Upper lobe of right lung (tissue), 1 donor: ENCODE measurements at places on chromosomes 2 and 18. TPM values are rescaled to one million over a fixed set of nuclear protein-coding genes. Genes with fewer than 3 reads are reported as not detected.

DNA sequence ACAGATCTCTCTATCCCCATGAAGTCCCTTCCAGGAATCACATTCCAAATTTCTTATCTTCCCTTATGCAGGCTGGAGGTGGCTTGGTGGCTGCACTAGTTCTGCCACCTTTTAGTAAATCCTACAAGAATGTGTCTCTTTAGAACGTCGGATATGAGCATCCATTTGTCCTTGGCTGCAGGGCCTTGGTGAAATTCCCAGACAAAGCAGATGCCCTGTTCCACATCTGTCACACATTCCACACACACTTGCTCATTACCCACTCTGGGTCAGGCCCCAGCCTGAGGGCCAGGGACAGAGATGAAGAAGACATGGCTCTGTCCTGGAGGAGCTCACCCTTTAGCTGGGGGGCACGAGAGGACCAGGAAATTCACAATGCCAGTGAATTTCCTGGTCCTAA is 31.2 kb upstream of the GPR17 start:
- no peak for DNase-seq

DNA sequence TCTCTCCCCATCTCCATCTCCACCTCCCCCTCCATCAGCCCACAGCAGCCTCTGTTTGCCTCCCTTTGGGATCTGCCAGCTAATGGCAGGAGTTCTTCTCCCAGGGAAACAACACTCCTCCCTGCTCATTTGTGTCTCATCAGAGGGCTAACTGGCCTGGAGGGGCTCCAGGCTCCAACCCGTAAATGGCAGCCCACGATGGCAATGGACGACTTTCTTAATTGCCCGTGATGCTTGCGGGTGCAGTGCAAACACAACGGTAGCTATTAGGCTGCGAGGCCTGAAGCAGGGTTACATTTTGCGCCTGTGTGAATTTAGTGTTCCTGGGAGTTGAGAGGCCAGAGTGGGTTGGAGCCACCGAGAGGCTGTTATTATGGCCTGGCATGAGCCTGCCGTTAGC is 285.1 kb downstream of the TNS1 start:
- DNase-seq = no peak

Gene OBSL1
- total RNA-seq = 72.8 TPM

DNA sequence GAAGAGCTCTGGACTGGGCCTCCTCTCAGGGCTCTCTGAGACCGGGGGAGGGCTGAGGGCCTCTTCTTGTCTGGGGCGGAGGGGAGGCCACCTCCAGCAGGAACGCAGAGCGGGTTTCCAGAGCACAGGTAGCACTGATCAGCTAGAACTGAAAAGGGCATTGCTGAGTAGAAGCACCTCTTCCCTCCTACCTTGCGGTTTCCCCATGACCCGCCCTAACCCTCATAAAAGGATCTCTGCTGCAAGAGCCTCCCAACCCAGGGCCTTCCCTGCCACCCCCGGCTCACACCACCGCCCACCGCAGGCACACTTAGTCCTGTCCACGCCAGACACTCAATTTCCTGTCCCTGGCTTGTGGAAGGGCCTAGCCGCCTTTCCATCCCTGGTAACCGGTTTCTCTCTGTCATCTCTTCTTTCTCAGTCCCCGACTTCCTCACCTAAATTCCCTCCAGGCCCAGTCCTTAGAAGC is 966 bp downstream of the ADCY3 start:
- no peak for DNase-seq

GRCh38 chr2:207674826-207675225 is 36.6 kb upstream of the CCNYL1 start:
- no peak for DNase-seq

Gene CEP192
- 24.6 TPM for total RNA-seq

DNA sequence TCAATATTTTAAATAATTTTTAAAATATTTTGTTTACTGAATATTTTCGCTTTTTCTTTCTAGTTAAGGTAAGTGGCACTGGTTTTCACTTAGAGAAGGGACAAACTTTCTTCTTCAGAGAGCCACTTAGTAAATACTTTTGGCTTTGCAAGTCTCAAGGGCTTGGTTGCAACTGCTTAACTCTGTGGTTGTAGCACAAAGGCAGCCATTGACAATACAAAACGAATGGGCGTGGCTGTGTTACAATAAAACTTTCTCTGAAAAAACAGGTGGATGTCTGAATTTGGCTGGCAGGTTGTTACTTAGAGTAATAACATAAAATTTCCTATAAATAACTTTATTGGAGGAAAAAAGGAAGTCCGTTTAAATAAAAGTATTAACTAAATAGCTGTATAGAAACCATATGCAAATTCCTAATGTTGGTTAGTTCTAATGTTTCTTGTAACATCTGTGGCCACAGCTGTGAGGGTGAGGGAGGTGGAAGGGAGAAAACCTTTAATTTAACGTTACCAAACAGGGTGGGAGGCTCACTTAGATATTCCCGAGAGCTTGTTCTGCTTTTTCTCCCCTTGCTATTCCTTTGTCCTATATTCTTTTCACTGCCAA is 62.4 kb upstream of the TNP1 start:
- no peak for DNase-seq

DNA sequence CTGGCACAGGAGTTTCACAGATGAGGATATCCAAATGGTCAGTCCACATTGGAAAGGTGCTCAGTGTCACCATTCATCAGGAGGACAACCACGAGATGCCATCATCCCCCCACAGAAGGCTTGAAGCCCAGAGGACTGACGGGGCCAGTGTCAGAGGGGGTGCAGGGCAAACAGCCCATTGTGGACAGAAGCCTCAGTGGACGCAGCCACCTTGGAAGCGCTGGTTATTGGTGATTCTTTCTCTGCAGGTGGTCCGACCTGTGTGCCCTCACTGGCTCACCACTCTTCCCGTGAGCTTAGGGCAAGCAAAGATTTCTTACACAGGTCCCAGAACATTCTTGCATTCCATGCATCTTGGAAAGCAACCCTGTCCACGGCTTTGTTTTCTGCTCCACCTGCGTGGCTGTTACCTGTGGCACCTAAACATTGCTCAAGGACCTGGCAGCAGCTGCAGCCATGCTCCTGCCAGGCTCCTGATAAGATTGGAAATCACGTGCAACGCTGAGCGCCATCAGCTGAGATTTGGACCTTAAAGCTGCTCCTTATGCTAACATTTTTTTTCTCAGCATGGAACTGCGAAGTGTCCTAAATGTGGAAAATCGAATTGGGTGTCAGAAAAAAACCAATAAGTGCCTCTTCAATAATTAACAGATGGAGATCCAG is 110.9 kb upstream of the CTDP1 start:
- peak; percentile 42 for DNase-seq

DNA sequence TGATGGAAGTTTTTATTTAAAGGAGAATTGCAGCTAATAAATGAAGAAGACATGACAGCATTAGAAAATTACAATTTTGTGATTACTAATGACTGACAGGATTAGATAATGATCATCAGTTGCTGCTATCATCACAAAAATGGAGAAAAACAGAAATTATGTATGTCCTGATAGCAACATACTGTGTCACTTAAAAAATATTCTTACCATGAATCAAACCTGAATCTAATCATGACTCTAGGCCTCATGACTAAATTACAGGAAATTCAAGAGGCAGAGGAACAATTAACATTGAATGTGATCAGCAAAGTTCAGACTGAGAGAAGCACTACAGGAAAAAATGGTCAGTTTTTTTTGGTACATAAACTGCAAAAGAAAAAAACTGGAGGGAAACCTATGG is 147.8 kb downstream of the PMAIP1 start:
- DNase-seq = no peak

Gene IMP4
- total RNA-seq = 55.7 TPM

GRCh38 chr2:215905691-215906090 is 107.7 kb downstream of the MREG start:
- no peak for DNase-seq

DNA sequence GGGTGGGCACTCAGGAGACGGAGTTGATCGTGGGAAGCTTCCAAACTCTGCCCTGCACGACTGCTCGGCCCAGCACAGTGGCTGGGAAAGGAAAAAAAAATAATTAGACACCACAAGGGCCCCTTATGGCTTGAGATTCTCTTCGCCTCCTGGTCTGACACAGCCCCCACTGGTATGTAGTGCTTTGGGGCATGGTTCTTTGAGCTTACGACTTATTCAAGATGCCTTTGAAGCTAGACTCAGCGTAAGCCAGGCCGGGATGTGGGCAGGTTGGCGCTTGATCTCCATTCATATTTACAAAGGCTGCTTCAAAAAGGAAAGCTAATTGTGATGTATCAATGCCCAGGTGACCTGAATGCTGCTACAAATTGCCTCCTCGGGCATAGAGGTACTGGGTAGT is 50.5 kb downstream of the CXCR4 start:
- no peak for DNase-seq

Gene SLC9A4
- total RNA-seq = not detected

Gene RESP18
- total RNA-seq = not detected

- peak; percentile 83 for DNase-seq
These were observed 47.4 kb upstream of the SMAD7 start for GRCh38 chr18:48997985-48998831.

Gene EIF2AK2
- 57.1 TPM for total RNA-seq
